ENCODE measurements at places on chromosomes 11 and 22.

GRCh38 chr22:40410272-40410671 lies 39.9 kb downstream of the SGSM3 start:
- no peak for DNase-seq

- DNase-seq = no peak
Observed at GRCh38 chr11:18757811-18758210, 31.8 kb upstream of the IGSF22 start.

DNA sequence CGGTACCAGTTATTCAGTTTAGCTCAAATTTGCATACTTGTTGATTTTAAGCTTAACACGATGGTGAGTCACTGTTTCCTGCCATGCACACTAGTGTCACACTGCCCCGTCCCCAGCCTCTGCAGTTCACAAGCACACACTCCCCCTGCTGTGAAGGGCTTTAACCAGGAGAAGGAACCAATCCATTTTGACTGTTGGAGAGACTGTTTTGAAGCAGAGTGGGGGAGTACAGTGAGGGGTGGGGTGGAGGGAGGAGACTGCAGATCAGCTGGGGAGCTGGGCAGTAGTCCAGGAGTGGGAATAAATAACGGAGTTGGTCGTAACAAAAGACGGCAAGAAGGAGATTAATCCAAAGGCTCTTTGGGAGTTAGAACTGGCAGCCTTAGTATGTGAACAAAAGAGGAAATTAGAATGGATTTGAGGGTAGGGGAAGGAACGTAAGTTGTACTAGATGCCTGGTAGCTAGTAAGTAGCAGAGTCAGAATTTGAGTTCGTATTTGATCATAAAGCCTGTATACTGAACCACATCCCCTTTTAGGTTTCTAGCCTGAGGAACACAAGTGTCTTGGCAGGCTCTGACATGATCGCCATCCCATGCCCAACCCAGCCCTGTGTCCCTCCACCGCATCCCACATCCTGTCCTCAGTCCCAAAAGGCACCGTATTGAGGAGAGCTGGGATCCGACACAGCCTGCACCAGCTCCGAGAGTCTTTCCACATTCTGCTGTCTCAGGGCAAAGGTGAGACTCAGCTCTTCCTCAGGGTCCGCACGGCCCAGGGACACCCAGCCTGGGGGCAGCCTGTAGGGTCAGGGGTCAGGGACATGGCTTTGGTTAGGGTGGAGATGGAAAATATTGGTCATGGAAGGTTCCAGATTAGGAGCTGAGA lies 862 bp downstream of the TPP1 start:
- DNase-seq = peak; percentile 64

DNA sequence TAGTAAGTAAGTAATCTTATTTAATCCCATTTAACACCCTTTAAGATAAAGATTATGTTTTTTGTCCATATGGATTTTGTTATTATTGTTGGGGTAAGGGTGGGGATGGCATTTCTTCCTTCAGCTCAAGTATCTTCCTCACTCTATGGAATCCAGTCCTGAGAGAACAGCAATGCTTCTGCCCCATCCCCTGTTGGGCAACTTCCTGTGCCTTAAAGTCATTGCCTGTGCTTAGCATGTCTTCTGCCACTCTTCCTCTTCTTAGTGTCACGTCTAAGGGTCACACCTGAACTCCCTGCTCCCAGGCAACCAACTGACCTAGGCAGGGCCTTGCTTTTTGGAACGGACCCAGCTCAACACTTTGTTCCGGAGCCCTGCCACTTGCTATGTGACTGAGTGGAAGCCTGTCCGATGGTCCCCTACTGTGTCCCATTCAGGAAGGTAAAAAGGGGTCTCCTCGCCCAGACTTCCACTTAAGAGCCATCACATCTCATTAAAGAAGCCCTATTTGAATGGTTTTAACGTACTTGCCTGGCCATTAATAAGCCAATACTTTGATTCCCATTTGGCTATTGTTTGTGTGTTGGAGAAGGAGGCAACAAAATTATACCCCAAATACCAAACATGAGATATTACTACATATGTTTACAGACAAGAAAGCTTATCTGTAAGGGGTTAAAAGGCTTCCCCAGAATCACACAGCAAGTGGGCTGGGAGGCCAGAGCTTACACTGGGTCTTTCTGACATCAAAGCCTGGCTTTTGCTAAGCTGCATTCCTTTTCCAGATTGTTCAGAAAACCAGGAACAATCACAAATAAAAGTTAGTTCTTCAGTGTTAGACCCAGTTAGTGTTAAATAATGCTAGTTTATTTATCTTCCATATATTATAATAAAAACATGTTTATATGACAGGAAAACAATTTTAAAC lies 59.2 kb downstream of the RAB38 start:
- DNase-seq = no peak

- no peak for DNase-seq
Observed at GRCh38 chr22:30253205-30253852, 6.8 kb upstream of the LIF start.

- no peak for DNase-seq
Observed at GRCh38 chr22:39997939-39998726, 3.4 kb downstream of the FAM83F start.

DNA sequence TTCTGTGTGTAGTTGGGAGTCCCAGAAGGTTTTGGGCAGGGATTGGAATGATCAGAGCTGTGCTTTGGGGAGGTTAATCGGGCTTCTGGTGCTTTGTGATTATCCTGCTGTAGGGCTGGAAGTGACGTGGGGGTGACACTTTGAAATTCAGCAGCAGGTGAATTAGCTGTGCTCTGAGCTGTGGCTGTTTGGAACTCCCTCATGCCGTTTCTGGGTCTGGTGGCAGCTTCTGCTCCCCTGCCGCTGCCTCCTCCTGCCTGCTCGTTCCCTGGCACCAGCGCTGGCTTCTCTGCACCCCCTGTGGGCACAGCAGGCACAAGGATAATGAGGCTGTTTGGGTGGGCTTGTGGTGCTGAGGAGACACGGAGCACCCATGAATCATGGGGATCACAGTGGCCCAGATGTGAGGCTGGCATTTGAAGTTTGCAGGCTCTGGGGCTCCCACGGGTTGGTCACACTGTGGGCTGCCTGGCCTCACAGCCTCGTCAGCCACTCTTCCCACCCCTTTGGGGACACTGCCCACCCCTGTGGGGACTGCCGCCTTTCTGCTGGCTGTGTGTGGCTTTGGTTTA lies 49.7 kb downstream of the TBC1D22A start:
- no peak for DNase-seq

DNA sequence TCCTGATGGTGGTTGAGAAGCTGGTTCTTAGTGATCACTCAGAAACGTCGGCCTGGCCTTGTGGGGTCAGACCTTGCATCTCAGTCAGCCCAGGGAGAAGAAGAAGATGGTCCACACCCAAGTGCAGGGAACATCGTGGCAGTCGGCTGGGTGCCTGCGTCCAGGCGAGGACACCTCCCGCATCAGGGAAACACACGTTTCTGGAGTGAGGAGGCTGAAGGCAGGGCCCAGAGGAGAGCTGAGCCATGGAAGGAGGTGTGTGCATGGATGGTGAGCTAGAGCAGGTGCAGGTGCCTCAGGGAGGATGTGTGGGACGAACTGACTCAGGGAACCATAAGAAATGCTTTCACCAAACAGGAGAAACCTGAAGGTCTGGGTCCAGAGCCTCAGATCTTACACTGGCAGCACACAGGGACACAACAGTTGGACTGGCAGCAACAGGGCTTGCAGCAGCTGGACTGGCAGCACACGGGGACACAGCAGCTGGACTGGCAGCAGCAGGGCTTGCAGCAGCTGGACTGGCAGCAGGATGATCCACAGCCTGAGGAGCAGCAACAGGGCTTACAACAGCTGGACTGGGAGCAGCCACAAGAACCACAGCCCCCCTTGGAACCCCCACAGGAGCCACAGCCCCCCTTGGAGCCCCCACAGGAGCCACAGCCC lies 632 bp downstream of the KRTAP5-2 start:
- no peak for DNase-seq

DNA sequence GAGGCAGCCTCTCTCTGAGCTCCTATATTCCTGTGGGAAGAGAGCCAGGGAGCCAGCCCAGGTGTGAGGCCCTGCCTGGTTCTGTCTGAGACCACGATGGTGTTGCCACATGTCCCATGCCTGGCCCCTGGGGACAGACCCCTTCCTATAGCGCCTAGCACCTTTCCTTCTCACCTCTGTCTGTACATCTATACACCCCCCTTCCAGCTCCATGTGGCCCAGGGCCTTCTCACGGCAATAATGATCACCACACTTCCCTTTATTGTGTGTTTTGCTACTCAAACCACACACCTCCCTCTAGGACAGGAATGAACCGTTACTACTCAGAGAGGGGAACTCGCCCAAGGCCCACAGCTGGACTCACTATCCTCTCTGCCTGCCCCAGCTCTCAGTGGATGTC lies 12.8 kb downstream of the CD82 start:
- no peak for DNase-seq

DNA sequence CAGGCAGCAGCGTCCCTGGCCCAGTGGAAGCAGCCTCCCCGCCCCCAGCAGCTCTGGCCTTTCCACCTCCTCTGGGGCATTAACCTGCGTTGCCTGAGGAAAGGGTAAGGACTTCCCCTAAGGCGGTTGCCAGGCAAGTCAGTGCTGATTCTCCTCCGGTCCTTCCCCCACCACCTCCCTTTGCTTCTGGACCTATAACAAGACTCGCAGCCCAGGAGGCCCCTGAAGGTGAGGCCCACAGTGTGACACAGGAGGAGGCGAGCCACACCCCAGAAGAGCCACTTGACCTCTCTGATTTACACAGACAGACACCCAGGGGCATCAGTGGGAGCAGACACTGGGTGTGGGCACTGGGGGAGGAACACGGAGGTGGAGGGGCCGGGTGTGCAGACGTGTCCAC lies 35.4 kb downstream of the ASCL2 start:
- DNase-seq = no peak

- DNase-seq = no peak
Observed at GRCh38 chr11:4480577-4481239, 1.7 kb upstream of the OR52K1 start.

- DNase-seq = no peak
Observed at GRCh38 chr11:2460540-2461252, 15.9 kb downstream of the KCNQ1 start.

- no peak for DNase-seq
Observed at GRCh38 chr11:78390809-78391208, 26.8 kb downstream of the GAB2 start.

GRCh38 chr11:131540676-131541075 lies 170.3 kb downstream of the NTM start:
- DNase-seq = no peak

- DNase-seq = no peak
Observed at GRCh38 chr11:101453682-101454081, 130.1 kb downstream of the TRPC6 start.

DNA sequence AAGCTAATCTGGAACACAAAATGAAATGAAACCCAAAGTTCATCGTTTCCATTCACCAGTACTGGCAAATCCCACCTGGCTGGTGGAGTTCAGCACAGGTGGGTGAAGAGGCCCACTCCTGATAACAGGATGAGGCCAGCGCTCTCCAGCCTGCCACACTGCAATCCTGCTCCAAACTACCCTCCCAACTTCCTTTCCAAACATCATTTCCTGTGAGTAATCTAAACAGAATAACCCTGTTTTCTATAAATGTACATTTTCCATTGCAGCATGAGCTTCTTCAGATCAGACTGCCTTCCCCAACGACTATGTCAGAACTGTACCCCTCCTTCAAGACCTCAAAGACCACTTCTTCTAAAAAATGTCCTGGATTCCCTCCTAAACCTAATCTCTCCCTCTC lies 15.9 kb upstream of the NFRKB start:
- no peak for DNase-seq
